ENCODE measurements at places on chromosomes 6 and 20. TPM values are rescaled to one million over a fixed set of nuclear protein-coding genes. Genes with fewer than 3 reads are reported as not detected.

DNA sequence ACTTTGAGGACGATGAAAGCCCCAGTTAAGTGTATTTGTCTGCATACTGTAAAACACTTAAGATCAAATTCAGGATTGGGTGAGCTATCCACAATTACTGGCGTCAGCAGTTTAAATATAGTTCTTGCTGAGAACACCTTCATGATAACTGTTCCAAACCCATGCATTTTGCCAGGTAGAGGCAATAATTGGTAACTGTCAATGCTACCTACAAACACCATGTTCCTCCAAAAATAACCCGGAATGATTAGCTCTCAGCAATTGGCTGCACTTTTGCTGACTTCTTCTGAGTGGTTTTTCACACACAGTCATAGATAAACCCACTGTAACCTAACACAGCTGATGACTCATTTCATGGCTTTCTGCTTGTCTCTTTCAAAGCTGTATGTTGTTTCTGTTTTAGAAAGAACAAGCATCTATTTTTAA, 1358.6 kb upstream of the GJE1 start:
- no peak for DNase-seq
- H3K27me3 ChIP-seq, result no peaks in the 10 kb centered on the region
- peak overlapping the region; percentile 25 for H3K27ac ChIP-seq
- no peak overlapping the region for H3K4me3 ChIP-seq
- no peaks in the 10 kb centered on the region for H3K36me3 ChIP-seq
- peaks cover 30% of the 10 kb centered on the region for H3K4me1 ChIP-seq

GRCh38 chr6:16450821-16451220, 212.4 kb downstream of the GMPR start:
- H3K4me1 ChIP-seq, result peaks cover 36% of the 10 kb centered on the region
- peaks cover 2% of the 10 kb centered on the region for H3K36me3 ChIP-seq
- H3K27me3 ChIP-seq, result no peaks in the 10 kb centered on the region
- H3K4me3 ChIP-seq, result no peak overlapping the region

DNA sequence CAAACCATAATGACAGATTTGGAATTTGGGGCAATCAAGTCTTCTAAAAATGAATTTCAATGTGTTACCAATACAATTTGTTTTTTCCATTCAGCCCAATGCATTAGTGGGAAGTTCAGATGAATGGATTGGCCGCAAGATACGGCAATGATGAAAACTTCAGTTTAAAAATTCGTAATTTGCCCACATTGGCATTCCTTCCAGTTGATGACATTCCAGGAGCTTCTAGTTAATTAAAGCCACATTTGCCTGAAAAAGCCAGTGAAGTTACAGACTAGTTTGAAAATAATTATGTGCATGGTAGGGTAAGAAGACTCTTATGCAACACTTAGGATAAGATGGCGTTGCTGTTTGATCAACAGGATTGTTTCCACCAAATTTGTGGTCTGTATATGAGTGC, 46.2 kb downstream of the NHLRC1 start:
- peaks cover 2% of the 10 kb centered on the region for H3K4me1 ChIP-seq
- H3K27ac ChIP-seq, result no peak overlapping the region
- H3K27me3 ChIP-seq, result no peaks in the 10 kb centered on the region
- H3K36me3 ChIP-seq, result no peaks in the 10 kb centered on the region

GRCh38 chr6:13413466-13413862, 73.9 kb downstream of the GFOD1 start:
- DNase-seq, result no peak
- H3K4me1 ChIP-seq, result peaks cover 35% of the 10 kb centered on the region
- no peak overlapping the region for H3K4me3 ChIP-seq
- no peaks in the 10 kb centered on the region for H3K36me3 ChIP-seq
- no peaks in the 10 kb centered on the region for H3K27me3 ChIP-seq

GRCh38 chr6:116165596-116165995, 39.7 kb upstream of the COL10A1 start:
- no peak overlapping the region for H3K4me3 ChIP-seq
- DNase-seq, result no peak
- peaks cover 9% of the 10 kb centered on the region for H3K4me1 ChIP-seq
- peaks cover 18% of the 10 kb centered on the region for H3K36me3 ChIP-seq
- H3K27ac ChIP-seq, result no peak overlapping the region
- no peaks in the 10 kb centered on the region for H3K27me3 ChIP-seq

- H3K36me3 ChIP-seq, result no peaks in the 10 kb centered on the region
- no peaks in the 10 kb centered on the region for H3K27me3 ChIP-seq
- no peak for DNase-seq
- peaks cover 41% of the 10 kb centered on the region for H3K4me1 ChIP-seq
Observed at GRCh38 chr6:22219925-22220324, 76.9 kb downstream of the PRL start.

GRCh38 chr6:30267423-30267822, 54.2 kb upstream of the TRIM26 start:
- H3K36me3 ChIP-seq, result peaks cover 12% of the 10 kb centered on the region
- no peaks in the 10 kb centered on the region for H3K27me3 ChIP-seq
- peaks cover 29% of the 10 kb centered on the region for H3K4me1 ChIP-seq
- no peak for DNase-seq
- H3K27ac ChIP-seq, result no peak overlapping the region

- peaks cover 26% of the 10 kb centered on the region for H3K4me1 ChIP-seq
- peaks cover 1% of the 10 kb centered on the region for H3K36me3 ChIP-seq
- no peak overlapping the region for H3K4me3 ChIP-seq
- H3K27me3 ChIP-seq, result no peaks in the 10 kb centered on the region
- no peak overlapping the region for H3K27ac ChIP-seq
Observed at GRCh38 chr6:140370441-140370840, 996.0 kb upstream of the CITED2 start.

- no peaks in the 10 kb centered on the region for H3K27me3 ChIP-seq
- H3K27ac ChIP-seq, result no peak overlapping the region
- DNase-seq, result no peak
- no peak overlapping the region for H3K4me3 ChIP-seq
- H3K4me1 ChIP-seq, result peaks cover 6% of the 10 kb centered on the region
Observed at GRCh38 chr6:84151669-84152068, 75.8 kb downstream of the CEP162 start.

DNA sequence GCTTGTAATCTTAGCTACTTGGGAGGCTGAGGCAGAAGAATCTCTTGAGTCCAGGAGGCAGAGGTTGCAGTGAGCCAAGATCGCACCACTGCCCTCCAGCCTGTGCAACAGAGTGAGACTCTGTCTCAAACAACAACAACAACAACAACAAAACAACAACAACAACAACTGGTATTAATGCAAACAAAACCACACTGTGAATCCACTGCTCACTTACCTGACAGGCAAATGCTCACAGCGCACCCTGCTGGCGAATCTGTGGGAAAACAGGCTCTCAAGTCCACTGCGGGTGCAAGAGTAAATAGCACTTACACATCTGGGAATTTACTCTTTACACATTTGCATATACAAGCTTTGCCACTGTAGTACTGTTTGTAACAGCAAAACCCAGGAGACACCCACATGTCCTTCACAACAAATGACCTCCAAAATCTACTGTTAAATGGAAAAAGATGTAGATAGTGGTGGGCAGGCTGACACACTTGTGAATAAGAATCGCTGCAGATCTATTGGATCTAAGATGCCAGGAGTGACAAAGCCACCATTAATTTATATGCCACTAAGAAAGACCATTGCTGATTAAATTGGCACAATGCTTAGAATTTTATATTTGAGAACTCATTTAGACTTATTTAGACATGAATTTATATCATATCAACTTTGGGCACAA, 29.3 kb downstream of the NSFL1C start:
- no peaks in the 10 kb centered on the region for H3K4me1 ChIP-seq
- H3K4me3 ChIP-seq, result no peak overlapping the region

- H3K4me1 ChIP-seq, result no peaks in the 10 kb centered on the region
- no peak for DNase-seq
Observed at GRCh38 chr6:32622545-32623401, 14.4 kb upstream of the HLA-DQA1 start.

Gene GJA10
- total RNA-seq, result not detected

Gene BPIFB2
- total RNA-seq, result not detected

Gene TRIM31
- total RNA-seq, result not detected

Gene GID8
- total RNA-seq, result 29.7 TPM
